ENCODE measurements at places on chromosomes 7 and 10. TPM values are rescaled to one million over a fixed set of nuclear protein-coding genes. Genes with fewer than 3 reads are reported as not detected.

DNA sequence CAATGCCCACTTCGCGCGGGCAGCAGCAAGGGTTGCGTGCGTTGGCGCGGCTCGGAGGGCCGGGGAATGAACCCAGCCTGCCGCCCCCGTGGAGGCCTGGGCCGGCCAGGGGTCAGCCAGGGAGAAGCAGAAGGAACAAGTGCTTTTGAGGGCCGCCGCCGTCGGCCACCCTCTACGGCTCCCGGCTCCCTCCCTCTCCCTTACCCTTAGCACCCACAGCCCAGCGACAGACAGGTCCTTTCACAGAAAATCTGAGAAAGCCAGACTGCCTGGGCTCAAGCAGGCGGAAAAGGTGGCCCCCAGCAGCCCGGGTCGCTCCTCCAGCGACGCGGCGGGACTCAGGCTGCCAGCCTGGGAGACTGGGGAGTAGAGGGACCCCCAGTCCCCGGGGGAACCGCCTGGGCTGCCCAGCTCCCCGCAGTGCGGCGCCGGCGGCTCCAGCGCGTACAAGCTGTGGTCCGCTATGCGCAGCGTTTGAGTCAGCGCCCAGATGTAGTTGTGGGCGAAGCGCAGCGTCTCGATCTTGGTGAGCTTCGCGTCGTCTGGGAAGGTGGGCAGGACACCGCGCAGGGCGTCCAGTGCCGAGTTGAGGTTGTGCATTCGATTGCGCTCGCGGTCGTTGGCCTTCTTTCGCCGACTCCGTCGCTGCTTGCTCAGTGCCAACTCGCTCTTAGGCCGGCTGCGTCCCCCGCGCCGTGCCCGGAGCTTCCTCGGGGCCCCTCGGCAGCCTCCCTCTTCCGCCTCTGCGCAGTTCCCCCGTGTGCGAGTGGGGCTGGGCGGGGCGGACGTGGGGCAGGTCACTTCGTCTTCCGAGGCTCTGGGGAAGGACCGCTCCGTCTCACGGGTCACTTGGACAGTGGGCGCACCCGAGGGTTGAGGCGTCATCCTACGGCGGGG lies 815 bp downstream of the NEUROG3 start:
- DNase-seq = peak; percentile 1

- DNase-seq = no peak
Observed at GRCh38 chr10:108187408-108188012, 1023.0 kb upstream of the SORCS1 start.

GRCh38 chr10:17768957-17769356 lies 17.0 kb downstream of the TMEM236 start:
- no peak for DNase-seq

GRCh38 chr10:102461187-102462054 lies 10.1 kb upstream of the C10orf95 start:
- peak; percentile 84 for DNase-seq

- DNase-seq = peak; percentile 63
Observed at GRCh38 chr7:116525913-116526861, 1.4 kb downstream of the CAV1 start.

DNA sequence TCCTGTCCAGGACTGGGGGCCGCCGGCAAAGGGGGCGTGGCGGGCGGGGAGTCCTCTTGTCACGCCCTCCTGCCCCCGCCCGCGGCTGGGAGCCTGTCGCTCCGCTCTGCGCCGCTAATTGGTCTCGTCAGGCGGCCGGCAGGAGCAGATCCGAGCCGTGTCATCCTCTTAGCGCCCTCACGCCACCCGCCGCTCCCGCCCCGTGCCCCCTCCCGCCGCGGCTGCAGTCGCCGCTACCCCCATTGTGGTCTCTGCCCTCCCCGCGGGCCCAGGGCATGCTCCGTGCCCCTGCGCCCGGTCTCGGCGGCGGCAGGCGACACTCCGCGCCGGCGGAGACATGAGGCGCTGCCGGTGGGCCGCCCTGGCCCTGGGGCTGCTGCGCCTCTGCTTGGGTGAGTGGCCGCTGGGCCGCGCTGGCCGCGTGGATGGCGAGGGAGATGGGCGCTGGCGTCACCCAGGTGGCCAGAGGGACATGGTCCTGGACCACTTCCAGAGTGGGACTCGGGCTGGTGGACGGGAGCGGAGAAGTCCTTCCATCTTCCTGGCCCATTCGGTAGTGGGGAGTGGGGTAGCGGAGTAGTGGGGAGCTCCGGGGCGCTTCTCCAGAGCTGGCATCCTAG lies at the start of gene CDHR1:
Gene CDHR1, plus strand, starts transcription at position 114 of the 620 bp plus-strand sequence. Its CDS starts 224 bp downstream, at position 338.
- DNase-seq = no peak

DNA sequence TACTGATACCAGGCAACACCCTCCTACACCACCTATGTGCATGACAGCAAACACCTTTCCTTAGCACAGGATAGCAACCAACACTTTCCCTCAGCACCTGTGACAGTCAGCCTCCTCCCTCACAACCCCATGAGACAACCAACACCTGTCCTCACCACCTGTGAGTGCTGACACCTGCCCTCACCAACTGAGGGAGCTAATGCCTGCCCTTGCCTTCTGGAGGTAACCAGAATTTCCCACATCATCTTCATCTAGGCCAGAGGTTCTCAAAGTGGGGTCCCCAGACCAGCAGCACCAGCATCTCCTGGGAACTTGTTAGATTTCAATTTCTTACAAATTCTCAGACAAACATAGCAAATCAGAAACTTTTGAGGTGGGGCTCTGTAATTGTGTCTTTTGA lies 112.5 kb downstream of the GRID1 start:
- DNase-seq = no peak

Gene OR9A2
- total RNA-seq = not detected

DNA sequence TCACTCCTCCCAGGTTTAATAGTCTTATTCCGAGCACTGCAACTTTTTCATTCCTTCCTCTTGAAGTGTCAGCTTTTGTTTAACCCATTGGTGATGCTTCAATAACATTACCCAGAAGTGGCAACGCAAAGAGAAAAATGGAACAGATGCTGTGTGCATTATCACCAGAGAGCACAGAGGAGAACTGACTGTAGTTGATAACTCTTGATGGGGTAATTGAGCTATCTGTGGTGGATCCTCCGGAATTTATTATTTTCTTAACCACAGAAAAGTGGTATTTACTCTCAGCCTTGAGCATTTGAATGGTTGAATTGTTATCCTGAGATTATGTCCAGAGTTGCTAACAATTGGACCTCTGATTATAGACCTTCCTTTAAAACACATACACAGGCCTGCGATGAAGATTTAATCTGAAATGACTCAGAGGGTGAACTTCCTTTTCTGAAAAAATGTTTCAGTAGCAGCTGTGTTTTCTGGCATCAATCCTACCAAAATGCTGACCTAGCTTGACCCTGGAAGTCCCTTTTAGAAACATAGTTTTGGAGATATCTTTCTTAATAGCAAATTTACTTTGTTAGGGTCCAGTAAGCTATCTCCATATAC lies 1584.4 kb upstream of the LRRTM3 start:
- DNase-seq = peak; percentile 37

DNA sequence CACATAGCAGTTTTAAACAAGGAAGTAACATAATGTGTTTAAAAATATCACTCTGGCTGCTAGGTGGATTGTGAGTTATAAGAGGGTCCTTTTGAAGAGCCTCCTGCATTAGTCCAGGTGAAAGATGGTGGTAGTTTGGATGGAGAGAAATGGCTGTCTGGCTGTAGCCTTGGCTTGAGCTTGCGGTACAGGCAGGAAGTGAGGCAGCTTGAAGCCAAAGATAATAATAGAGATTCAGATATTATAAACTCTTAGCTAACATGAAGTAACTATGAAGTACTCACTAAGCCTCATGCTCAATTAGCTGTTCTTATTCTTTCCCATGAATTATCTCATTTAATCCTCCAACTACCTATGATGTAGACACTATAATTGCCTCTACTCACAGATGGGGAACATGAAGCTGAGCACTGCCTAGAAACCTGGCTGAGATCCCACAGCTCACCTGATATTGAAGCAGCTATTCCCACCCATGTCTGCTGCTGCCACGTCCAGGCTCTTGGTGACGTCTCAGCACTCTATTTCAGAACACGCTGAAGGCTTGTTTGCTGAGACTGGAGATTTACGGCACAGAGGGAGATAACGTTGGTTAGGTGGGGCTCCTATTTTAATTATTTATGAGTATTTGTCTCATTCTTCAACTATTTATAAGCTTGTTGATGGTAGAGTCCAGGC lies 10.4 kb downstream of the C10orf120 start:
- DNase-seq = no peak

- no peak for DNase-seq
Observed at GRCh38 chr7:116231949-116232348, 21.6 kb downstream of the TES start.

Gene SMO
- total RNA-seq = 1.9 TPM

GRCh38 chr10:9198611-9199010 lies 1144.1 kb downstream of the GATA3 start:
- no peak for DNase-seq

- no peak for DNase-seq
Observed at GRCh38 chr10:88507404-88507803, 75.7 kb downstream of the RNLS start.

Gene CYP3A7
- not detected for total RNA-seq

GRCh38 chr7:137970253-137970975 lies 31.5 kb downstream of the CREB3L2 start:
- peak; percentile 45 for DNase-seq

DNA sequence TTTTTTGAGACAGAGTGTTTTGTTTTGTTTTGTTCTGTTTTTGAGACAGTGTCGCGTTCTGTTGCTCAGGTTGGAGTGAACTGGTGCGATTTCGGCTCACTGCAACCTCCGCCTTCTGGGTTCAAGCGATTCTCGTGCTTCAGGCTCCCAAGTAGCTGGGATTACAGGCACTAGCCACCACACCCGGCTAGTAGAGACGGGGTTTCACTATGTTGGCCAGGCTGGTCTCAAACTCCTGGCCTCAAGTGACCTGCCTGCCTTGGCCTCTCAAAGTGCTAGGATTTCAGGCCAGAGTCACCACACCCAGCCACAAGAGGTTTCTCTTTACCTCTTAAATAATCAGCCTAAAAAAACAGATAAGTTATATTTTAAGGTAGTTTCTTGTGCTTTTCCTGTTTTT lies 8.7 kb upstream of the ARHGAP12 start:
- no peak for DNase-seq

DNA sequence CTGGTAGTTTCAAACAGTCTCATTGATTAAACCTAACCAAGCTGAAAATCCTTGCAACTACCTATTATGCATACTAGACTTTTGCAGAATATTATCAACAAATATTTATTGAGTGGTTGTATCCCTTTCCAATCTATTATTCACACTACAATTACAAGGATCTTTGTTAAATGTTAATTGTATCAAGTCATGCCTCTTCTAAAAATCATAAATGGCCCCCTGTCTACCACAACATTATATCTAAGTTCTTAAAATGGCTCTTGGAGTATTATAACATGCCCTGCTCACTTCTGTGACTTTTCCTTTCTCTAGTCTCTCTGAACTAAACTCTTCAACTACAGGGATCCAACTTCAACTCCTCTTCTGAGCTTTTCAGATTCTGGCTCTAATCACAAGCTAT lies 219.3 kb downstream of the IMMP2L start:
- no peak for DNase-seq

DNA sequence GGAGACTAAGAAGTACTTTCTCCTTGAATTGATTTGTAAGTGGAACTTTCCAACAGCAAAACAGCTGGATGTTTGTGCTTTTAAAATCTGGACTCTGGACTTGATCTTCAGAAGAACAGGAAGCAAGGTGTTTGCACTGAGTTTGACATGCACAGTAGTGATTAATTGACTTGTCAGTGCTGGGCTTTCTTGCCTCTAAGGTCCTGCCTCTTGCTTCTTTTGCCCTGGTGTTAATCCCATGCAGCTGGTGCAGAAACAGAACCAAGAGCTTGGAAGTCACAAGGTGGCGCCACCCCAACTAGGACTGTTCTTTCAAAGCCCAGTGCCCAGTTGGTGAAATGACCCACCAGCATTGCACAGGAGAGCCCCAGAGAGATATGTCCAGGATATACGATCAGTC lies 66.8 kb upstream of the SEPHS1 start:
- no peak for DNase-seq

DNA sequence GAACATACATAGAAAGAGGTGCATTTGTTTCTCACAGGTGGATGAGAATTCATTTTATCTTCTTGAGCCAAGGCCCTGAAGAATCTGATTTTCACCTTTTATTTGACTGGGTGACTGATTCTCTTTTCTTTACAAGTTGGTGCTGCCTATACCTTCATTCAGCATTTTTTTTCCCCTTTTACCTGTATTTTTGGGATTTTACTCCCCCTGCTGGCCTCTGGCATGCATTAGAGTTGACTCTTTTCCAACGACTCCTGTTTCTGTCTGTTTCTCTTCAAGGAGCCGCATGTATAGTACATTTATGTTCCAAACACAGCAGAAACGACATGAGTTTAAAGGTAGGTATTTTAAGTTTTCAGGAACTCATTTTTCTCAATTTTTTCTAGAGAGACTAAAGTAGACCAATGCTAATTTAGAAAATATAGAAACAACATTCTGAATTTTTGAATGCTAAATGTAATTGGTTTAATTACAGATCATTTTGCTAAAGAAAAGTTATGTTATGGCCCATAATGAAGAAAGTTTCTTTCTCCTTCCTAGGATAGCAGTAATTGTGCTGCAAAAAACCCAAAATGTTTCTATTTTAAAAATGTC lies 149.8 kb upstream of the HDAC9 start:
- DNase-seq = peak; percentile 51

- no peak for DNase-seq
Observed at GRCh38 chr7:39321909-39322498, 244.2 kb upstream of the YAE1 start.

Gene MEOX2
- total RNA-seq = not detected

Gene SERPINE1
- 45.8 TPM for total RNA-seq

- no peak for DNase-seq
Observed at GRCh38 chr10:124739986-124740368, 4.2 kb downstream of the FAM53B start.

- DNase-seq = no peak
Observed at GRCh38 chr10:9501944-9502343, 1447.5 kb downstream of the GATA3 start.

DNA sequence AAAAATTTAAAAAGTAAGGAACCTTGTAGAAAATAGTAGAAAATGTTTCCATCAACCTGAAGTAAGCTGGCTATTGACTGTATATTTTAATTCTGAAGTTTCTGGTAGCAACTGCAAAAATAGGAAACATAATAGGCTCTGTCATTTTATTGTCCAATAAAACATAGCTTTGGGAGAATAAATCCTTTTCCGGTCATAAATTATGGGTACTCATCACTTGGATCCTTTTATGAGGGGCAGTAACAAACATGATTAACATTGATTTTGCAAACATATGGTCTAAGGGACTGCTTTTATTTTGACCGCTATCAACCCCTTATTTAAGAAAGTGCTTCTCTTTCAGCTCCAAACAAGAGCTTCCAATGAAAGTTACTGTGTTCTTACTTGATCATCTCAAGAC lies 495.9 kb upstream of the ANKRD30A start:
- no peak for DNase-seq

Gene GIMAP1
- not detected for total RNA-seq

DNA sequence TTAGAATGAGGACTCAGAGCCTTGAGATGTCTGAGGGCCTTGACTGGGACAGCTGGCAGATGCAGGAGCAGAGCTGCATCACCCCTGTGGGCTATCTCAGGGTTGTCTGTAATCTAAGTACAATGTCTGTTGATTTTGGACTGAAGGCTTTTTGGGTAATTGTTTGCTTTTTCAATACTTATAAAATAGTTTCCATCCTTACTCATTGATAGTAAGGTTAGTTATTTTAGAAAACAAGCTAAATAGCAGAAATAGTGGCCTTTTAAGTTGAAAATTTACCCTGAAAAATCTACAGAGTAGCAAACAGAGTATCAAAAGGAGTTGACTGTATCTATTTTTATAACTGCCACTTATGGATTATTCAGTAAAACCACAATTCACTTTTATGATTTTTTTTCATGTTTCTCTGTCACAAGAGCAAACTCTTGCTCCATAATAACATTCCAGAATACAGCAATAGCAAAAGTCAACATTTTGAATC lies 179.7 kb downstream of the CFTR start:
- DNase-seq = no peak

GRCh38 chr7:148838905-148839304 lies 45.2 kb downstream of the EZH2 start:
- DNase-seq = no peak

All from PC-9 (cell line).